ENCODE measurements at places on chromosomes 3 and 15. TPM values are rescaled to one million over a fixed set of nuclear protein-coding genes. Genes with fewer than 3 reads are reported as not detected.

Gene GALNT15
- 5.0 TPM for polyA plus RNA-seq

DNA sequence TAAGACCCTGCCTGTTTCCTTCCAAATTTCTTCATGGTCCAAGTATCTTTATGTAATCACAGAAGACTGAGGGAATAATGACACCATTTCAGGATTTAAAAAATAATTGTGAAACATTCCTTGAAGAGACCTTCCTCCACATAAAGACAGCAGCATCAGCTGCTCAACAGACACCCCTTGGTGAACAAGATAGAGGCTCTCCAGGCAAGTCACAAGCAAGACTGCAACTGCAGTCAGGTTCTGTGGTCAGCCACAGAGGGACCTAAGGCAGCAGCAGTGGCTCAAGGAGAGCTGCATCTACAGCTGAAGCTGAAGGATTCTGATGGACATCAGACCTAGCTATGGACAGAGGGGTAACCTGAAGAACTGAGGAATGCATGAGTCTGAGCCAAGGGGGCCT, 97.2 kb upstream of the C3orf80 start:
- peaks cover 12% of the 10 kb centered on the region for H3K4me1 ChIP-seq
- no peak for DNase-seq
- H3K27ac ChIP-seq: no peak overlapping the region
- no peaks in the 10 kb centered on the region for H3K27me3 ChIP-seq
- H3K36me3 ChIP-seq: no peaks in the 10 kb centered on the region

Gene MORC1
- polyA plus RNA-seq: not detected

Gene TUSC7
- polyA plus RNA-seq: not detected

DNA sequence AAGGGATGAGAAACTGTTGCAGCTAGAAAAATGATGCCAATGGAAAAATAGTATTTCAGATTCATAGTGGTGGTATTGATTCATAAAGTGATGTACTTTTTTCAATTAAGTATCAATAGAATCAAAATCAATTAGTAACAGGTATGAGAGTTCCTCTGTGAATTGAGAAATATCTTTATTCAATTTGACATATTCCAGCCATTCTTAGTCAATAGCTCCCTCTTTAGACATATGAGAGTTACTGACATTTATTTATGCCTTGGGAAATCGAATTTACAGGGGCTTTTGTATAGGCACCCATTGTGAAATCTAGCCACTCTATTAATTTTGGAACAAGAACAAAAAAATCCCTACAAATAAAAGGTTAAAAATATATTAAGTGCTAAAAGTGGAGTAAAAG, 386.9 kb upstream of the CNTN3 start:
- no peak overlapping the region for H3K4me3 ChIP-seq
- DNase-seq: no peak
- H3K27ac ChIP-seq: no peak overlapping the region
- no peaks in the 10 kb centered on the region for H3K27me3 ChIP-seq
- H3K36me3 ChIP-seq: no peaks in the 10 kb centered on the region
- no peaks in the 10 kb centered on the region for H3K4me1 ChIP-seq

Gene GPR149
- polyA plus RNA-seq: not detected

Gene C3orf49
- polyA plus RNA-seq: not detected

Gene LPP
- polyA plus RNA-seq: 9.2 TPM

- no peak for DNase-seq
- peaks cover 20% of the 10 kb centered on the region for H3K4me1 ChIP-seq
- no peaks in the 10 kb centered on the region for H3K27me3 ChIP-seq
- H3K27ac ChIP-seq: no peak overlapping the region
- H3K4me3 ChIP-seq: peak overlapping the region; percentile 60
- H3K36me3 ChIP-seq: no peaks in the 10 kb centered on the region
Observed at GRCh38 chr15:74373056-74373650, 5.7 kb upstream of the CYP11A1 start.

- no peaks in the 10 kb centered on the region for H3K4me1 ChIP-seq
- H3K27me3 ChIP-seq: no peaks in the 10 kb centered on the region
- no peak for DNase-seq
- H3K27ac ChIP-seq: no peak overlapping the region
- no peaks in the 10 kb centered on the region for H3K36me3 ChIP-seq
Observed at GRCh38 chr3:17356585-17356984, 385.8 kb downstream of the TBC1D5 start.

DNA sequence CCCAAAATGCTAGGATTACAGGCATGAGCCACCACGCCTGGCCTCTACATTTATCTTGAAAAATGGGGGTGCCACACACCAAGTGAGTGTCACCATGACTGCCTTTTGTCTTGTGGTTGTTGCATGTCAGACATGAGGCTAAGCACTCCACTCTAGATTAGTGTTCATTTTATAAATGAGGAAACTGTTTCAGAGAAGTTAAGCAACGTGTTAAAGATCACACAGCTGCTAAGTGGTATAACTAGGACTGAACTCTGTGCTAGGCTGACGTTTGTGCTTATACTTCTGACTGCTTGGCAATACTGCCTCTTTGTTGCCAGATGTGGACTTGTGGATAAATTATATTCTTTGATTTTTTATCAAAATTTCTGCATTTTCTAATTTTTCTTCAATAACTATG, 50.8 kb upstream of the SMAD6 start:
- no peaks in the 10 kb centered on the region for H3K36me3 ChIP-seq
- no peak overlapping the region for H3K4me3 ChIP-seq
- no peak overlapping the region for H3K27ac ChIP-seq
- no peak for DNase-seq
- H3K4me1 ChIP-seq: no peaks in the 10 kb centered on the region

DNA sequence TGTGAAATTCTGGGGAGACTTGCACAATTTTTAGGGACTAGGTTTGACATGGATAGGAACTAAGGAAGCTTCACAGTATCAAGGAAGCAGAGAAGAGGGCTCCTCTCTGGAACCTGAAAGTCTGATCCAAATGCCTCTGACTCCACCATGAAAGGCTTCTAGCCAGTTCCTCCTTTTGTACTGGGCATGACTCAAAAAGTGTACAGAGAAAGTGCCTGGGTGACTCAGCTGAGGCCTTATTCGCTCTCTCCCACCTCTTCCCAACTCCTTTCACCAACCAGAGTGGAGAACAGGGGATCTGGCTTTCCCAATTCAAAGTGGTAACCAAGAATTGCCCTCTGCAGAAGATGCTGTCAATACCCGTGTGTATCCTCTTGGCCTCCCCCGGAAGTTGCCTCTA, 342.9 kb upstream of the PROK2 start:
- H3K27ac ChIP-seq: no peak overlapping the region
- H3K36me3 ChIP-seq: no peaks in the 10 kb centered on the region
- DNase-seq: no peak
- no peaks in the 10 kb centered on the region for H3K27me3 ChIP-seq

DNA sequence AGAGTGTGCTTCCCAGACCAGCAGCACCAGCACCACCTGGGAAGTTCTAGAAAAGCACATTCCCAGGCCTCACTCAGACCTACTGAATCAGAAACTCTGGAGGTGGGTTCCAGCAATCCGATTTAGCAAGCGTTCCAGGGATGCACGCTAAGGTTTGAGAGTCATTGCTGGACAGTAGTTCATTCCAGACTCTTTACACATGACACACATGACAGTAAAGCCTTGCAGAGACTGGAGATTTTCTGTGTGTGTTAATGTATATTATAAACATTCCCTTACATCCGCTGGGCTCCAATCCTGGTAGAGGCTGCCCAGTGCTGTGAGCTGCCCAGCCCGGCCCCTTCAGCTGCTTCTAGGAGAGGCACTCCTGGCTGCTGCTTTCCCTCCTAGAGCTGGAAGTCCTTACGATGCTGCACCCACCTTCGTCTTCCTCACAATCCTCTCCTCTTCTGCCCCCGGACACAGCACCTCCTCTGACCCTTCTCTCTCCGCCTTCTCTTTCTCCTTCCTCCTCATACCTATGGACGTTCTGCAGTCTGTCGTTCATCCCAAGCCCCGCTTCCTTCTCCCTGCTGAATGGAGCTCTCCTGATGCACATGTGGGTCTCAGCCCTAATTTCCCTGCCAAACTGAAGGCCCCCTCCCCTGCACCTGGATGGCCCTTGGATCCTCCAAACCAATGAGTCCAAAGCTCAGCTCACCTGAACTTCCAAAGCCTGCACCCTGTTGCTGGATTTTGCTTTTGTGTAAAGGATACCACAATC, 44.4 kb downstream of the ITGA11 start:
- H3K4me3 ChIP-seq: no peak overlapping the region
- no peaks in the 10 kb centered on the region for H3K36me3 ChIP-seq
- H3K4me1 ChIP-seq: no peaks in the 10 kb centered on the region
- no peak for DNase-seq
- no peaks in the 10 kb centered on the region for H3K27me3 ChIP-seq

GRCh38 chr3:128383316-128384235, 83.1 kb downstream of the DNAJB8 start:
- H3K27me3 ChIP-seq: no peaks in the 10 kb centered on the region
- no peaks in the 10 kb centered on the region for H3K36me3 ChIP-seq
- no peak overlapping the region for H3K4me3 ChIP-seq
- peaks cover 25% of the 10 kb centered on the region for H3K4me1 ChIP-seq

Gene KBTBD8
- polyA plus RNA-seq: 0.99 TPM

GRCh38 chr3:45693941-45694521, 4.8 kb downstream of the SACM1L start:
- no peaks in the 10 kb centered on the region for H3K27me3 ChIP-seq
- H3K4me3 ChIP-seq: no peak overlapping the region
- peaks cover 13% of the 10 kb centered on the region for H3K36me3 ChIP-seq
- no peak for DNase-seq
- H3K4me1 ChIP-seq: peaks cover 48% of the 10 kb centered on the region

- no peaks in the 10 kb centered on the region for H3K4me1 ChIP-seq
- H3K36me3 ChIP-seq: peaks cover 38% of the 10 kb centered on the region
- H3K4me3 ChIP-seq: no peak overlapping the region
Observed at GRCh38 chr15:73709686-73710085, 25.5 kb downstream of the CD276 start.

- DNase-seq: peak; percentile 90
- H3K27ac ChIP-seq: peak overlapping the region; percentile 94
- H3K27me3 ChIP-seq: peaks cover 17% of the 10 kb centered on the region
- H3K4me3 ChIP-seq: no peak overlapping the region
- peaks cover 16% of the 10 kb centered on the region for H3K36me3 ChIP-seq
Observed at GRCh38 chr3:48598323-48599076, 3.4 kb upstream of the COL7A1 start.

Gene HCLS1
- 18.0 TPM for polyA plus RNA-seq

GRCh38 chr3:132038198-132038825, 3.5 kb upstream of the CPNE4 start:
- DNase-seq: no peak
- no peak overlapping the region for H3K4me3 ChIP-seq
- peaks cover 36% of the 10 kb centered on the region for H3K27me3 ChIP-seq

GRCh38 chr3:66856533-66856932, 141.6 kb upstream of the KBTBD8 start:
- H3K27ac ChIP-seq: no peak overlapping the region
- no peak overlapping the region for H3K4me3 ChIP-seq
- no peaks in the 10 kb centered on the region for H3K27me3 ChIP-seq
- H3K36me3 ChIP-seq: no peaks in the 10 kb centered on the region

GRCh38 chr3:123618768-123619484, 34.1 kb upstream of the HACD2 start:
- no peak overlapping the region for H3K27ac ChIP-seq
- peaks cover 11% of the 10 kb centered on the region for H3K36me3 ChIP-seq
- H3K4me1 ChIP-seq: no peaks in the 10 kb centered on the region
- no peaks in the 10 kb centered on the region for H3K27me3 ChIP-seq
- H3K4me3 ChIP-seq: no peak overlapping the region
- DNase-seq: peak; percentile 73

DNA sequence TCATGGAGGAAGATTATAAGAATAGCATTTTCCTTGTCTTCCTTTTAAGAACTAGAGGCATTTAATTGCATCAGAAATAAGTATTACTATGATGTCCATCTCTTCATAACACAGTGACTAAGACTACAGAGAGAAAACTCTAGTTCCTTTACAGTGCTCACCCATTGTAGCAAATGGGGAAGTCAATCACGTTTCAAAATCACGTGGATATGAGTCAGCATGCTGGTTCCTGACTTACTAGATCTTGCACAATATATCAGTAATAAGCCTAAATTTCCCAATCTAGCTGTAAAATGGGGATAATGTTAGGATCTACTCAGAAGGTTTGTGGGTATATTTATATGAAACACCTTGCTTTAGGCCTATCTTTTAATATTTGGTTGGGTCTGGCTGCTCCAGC, 254.8 kb upstream of the EOMES start:
- no peak overlapping the region for H3K27ac ChIP-seq
- H3K27me3 ChIP-seq: no peaks in the 10 kb centered on the region

DNA sequence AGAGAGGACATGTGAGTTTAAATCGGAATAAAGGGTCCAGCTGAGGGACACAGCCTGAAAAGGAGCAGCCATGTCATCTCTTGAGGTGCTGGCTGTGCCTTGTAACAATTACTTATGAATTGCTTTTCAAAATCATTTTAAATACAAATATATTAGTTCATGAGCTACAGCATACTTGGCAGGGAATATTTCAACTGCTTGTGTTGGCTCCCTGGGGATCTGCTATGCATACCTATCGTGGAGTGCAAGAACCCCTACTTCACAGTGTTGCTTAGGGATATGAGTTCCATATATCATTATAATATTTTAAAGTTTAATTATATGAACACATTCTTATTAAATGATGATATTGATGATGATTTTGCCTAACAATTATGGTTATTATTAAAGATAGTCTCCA, 19.1 kb upstream of the P2RY14 start:
- H3K4me1 ChIP-seq: no peaks in the 10 kb centered on the region
- no peak overlapping the region for H3K4me3 ChIP-seq
- H3K27me3 ChIP-seq: no peaks in the 10 kb centered on the region
- H3K27ac ChIP-seq: no peak overlapping the region

Gene CHRNA3
- polyA plus RNA-seq: 0.06 TPM
